Activated CD4-positive, alpha-beta T cell treated with anti-CD3 and anti-CD28 coated beads, Interleukin-2, amount 50 U/mL, for 1 hour (primary cell): ENCODE measurements at places on chromosomes 7 and 10.

- DNase-seq = no peak
Measured at GRCh38 chr7:21076574-21076973, 289.9 kb upstream of the SP8 start.

- DNase-seq = no peak
Measured at GRCh38 chr7:70805360-70805759, 326.6 kb upstream of the GALNT17 start.

- no peak for DNase-seq
Measured at GRCh38 chr10:70573599-70574506, 28.7 kb downstream of the PRF1 start.

DNA sequence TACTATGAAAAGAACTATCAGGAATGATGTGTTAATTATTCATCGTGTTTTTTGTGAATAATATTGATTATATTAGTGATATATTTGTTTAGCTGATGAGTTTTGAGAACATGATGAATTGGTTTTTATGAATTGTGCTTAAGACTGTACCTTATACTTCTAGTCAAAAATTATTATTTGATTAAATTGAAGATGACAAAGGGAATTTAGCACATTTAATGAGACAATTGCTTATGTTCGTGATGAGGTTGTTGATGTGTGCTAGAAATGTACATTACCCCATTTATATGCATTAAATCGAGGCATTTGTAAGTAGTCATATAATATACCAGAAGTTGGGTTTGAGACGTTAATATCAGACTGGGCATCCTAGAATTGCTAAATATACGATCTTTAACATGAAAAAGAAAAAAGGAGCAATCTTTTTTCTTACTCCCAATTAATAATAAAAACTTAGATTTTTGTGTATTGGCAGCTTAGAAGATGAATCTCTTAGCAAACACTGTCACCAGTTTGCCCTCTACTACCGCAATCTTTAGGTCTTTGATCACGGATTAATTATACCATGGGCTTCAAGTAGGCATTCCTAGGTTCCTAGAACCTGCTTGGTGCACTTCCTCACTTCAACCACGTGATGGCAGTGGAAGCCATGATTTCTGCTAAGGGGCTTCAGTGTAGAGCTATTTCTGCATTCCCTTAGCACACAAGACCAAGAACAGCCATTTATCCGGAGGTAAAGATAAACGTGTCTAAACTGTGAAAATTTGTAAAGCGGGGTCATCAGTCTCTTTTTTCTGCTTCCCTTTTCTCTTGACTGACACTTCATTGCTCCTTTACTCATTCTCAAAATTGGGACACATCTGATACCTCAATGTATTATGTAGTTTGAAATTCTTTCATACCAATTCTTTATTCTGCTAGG is 1.6 kb downstream of the KLHDC10 start:
- peak; percentile 43 for DNase-seq

- DNase-seq = no peak
Measured at GRCh38 chr7:101177644-101178043, 2.4 kb downstream of the NAT16 start.

- no peak for DNase-seq
Measured at GRCh38 chr10:118563373-118563890, 32.0 kb downstream of the PRLHR start.

GRCh38 chr10:104349623-104350126 is 4.0 kb upstream of the CFAP58 start:
- no peak for DNase-seq

- no peak for DNase-seq
Measured at GRCh38 chr10:49220031-49220430, 31.8 kb upstream of the TMEM273 start.

- no peak for DNase-seq
Measured at GRCh38 chr10:55033061-55033460, 232.0 kb upstream of the PCDH15 start.

GRCh38 chr10:91987397-91988037 is 63.9 kb downstream of the BTAF1 start:
- no peak for DNase-seq

DNA sequence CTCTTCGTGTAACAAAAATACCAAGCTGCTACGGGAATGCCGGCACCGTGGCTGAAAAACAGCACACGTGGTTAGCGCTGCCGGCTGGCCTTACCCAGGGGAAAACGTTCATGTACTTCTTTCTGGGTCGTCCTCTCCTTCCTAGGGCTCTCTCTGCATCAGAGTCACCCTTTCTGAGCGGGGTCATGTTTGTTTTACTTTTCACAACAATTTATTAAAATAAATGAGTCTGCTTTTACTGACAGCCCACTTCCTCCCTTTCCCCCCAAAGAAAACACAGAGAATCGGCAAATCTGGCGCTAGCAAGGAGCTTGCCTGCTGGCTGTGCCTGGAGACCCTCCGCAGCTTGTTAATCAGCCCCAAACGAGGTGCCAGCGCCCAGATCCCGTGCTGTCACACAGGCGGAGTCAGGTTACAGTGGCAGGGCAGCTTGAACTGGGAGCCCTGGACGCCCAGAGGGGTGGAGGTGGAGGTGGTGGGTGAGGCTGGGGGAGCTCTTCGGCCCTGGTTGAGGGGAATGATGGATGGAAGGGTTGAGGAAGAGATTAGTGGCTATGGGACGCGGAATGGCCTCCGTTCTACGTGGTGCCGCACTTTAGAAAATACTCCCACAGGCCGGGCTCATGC is 162.2 kb upstream of the TNS3 start:
- no peak for DNase-seq

DNA sequence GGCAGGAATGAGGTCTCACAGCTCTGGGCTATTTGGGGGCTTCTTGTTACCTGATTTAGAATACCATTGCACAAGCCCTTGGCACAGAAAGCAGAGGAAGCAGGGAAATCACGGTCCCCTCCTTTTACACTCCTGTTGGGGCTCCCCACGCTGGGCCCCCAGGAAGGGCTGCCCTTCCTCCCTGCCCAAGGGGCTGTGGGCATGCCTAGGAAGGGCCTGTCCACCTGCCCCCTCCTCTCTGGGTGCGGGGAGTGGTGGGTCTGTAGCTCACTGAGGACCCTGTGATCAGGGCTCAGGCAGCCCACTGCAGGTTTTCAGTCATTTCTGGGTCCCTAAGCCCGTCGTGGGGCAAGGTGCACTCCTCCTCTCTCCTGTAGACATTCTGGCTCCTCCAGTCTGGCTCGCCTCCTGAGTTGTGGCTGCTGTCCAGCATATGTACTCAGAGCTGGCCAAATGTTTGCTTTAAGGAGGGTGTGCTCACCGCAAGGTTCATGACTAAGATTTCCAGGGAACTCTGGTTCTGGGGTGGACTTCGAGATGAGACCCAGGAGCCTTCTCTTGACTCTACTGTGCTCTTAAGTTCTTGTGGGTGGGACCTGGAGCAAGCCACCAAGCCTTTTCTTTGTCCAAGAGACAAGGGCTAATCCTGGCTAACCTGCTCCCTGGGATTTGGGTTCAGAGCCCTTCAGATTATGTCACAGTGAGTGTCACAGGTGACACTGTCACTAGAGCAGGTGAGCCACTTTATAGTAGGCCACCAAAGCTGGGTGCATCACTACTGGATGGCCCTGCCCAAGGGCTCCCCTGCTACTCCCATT is 56.0 kb downstream of the TACR2 start:
- DNase-seq = no peak

- no peak for DNase-seq
Measured at GRCh38 chr10:71998119-71998839, 34.1 kb downstream of the CHST3 start.

DNA sequence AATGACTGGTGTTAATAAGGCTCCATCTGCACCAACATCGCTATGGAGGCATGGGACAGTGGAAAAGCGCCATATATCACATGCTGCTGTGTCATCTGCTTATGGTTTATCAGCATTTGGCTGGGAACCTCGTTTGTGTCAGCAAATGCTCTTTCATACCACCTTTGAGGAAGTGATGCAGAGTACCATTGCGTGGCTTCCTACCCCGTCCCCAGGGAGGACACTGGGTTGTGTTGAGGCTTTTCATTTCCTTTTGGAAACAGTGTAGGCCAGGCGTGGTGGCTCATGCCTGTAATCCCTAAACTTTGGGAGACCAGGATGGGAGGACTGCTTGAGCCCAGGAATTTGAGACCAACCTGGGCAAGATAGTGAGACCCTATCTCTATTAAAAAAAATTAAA is 6.8 kb downstream of the TACR2 start:
- no peak for DNase-seq

DNA sequence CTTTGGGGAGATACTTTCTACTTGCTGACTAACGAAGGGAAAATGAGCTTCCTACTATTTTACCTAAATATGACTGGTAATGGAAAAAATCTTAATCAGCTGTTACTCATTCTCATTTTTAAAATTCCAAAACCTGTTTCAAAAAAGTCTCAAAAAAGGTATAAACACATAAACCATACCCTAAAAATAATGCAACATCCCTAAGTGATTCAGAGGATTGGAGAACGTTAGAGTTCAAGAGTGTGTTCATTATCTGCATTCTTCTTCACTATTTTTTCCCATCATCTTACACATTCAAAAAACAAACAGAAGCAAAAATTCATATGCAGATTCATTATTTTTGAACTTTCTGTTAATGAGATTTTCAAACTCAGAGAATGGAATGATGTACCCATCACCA is 150.4 kb upstream of the GNAI1 start:
- no peak for DNase-seq

DNA sequence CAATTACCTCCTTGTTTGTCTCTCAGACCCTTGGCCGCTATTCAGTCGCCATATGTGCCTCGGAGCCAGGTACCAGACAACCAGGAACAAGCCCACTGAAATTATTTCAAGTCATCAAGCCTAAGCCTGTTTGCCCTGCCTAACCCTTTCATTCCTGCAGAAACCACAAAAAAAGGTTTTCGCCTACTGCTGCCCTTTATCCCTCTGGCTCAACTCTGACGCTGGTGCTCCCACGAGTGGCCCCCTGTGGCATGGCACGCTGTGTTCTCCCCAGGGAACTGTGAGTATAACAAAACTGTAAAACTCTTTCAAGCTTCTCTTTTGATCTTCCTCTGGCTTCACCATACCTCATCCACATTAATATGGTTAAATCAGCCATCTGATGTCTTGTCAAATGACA is 215.7 kb upstream of the CDC14C start:
- DNase-seq = no peak

DNA sequence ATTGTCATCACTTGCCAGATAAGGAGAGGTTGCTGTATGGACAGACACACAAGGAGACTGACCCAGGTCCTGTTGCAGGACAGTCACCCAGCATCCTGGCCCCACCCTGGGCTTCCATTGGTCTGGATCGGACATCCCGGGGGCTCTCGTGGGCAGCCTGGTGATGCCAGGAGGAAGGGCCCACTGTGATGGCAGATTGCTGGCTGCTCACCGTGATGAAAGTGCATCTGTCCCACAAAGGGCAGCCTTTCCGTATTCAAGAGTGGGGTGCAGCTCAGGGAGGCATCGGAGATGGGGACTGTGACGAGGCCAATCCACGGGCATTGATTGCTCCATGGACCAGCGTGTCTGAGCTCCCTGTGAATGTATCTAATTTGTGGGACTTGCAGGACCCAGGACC is 41.3 kb downstream of the PRKAG2 start:
- DNase-seq = no peak

- DNase-seq = no peak
Measured at GRCh38 chr7:231858-232246, 39.5 kb downstream of the FAM20C start.

DNA sequence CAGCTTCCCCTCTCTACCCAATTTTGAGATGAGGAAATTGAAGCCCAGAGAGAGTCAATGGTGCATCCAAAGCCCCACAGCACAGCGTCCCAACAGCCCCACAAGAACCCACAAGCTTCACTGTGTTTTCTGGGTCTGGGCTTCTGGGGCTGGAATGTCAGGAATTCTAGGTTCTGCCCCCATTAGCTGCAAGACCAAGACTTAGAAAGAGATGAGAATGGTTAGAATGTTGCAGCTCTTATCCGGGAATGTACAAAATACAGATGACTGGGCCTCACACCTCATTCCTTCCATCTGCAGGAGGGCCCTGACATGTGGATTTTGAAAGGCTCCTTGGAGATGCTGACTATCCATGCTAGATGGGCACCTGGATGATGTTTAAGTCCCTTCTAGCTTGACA is 6.0 kb upstream of the SGPL1 start:
- DNase-seq = no peak
